Breast epithelium (tissue), 4 donors: ENCODE measurements at places on chromosomes 2 and 18.

- no peak for DNase-seq
- H3K27ac ChIP-seq: no peak overlapping the region
- H3K36me3 ChIP-seq: no peaks in the 10 kb centered on the region
- no peaks in the 10 kb centered on the region for H3K4me1 ChIP-seq
These were observed 18.5 kb downstream of the BIRC6 start for GRCh38 chr2:32375228-32375892.

DNA sequence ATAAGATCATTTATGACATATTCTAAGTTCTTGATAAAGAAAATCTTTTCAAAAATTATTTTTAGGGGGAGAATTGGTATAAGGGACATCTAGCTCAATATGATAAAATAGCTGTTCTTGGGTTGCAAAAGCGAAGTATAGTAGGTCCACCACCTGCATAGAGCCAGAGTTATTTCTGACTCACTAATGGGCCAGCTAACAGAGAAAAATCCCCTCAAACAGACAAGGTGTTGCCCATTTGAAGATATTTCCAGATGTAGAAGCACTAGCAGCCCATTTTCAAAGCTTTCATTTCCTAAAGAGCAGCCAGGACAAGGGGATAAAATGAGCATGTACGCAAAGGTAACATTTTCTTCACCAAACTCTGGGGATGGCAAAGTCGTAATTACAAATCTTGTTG lies 165.7 kb upstream of the FN1 start:
- H3K4me1 ChIP-seq: no peaks in the 10 kb centered on the region
- H3K36me3 ChIP-seq: no peaks in the 10 kb centered on the region
- H3K4me3 ChIP-seq: no peak overlapping the region
- H3K27me3 ChIP-seq: no peaks in the 10 kb centered on the region
- H3K27ac ChIP-seq: no peak overlapping the region

DNA sequence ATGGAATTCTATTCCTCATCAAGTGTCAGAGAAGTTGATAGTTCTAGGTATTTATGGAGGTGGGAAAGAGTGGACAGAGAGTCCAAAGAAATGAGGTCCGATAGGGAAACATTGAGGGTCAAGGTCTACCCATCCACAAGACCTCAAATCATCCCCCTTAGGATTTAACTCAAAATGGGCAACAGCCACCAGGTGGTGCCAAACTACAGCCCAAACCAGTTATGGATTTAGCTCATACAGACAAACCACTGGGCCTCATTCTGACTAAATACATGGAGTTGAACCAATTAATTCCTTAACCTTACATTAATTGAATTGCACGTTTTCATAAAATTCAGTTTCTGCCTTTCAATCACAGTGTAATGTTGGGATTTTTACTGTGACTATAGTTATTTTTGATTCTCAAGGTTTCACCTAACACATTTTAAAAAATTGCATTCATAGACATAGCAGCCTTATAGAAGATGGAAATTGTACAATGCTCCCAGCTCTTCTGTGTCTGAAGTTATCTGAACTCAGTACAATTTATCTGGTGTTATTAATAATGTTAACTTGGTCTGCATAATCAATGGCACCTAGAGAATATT lies 98.2 kb upstream of the HNMT start:
- DNase-seq: no peak
- H3K27ac ChIP-seq: no peak overlapping the region
- H3K4me1 ChIP-seq: no peaks in the 10 kb centered on the region
- no peak overlapping the region for H3K4me3 ChIP-seq

DNA sequence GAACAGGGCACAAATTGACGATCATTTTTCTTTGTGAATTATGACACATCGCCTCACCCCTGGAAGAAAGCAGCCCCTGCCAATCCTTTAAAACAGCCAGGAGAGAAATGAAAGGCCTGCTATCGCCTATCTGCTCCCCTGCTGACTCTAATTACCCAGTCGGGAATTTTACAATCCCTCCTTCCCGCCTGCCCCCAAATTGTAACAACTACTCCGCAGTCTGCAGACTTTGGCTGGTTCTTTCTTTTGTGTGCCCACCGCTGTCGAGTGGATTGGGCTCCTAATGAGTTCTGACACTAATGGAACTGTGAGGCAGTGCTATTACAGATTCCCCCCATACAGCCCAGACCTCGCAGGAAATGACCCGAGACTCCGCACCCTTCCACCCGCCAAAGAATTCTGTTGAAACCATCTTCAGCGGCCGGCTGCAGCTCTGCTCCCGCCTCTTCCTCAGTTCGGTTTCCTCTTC lies 281.2 kb upstream of the PARD3B start:
- no peak overlapping the region for H3K4me3 ChIP-seq
- H3K4me1 ChIP-seq: no peaks in the 10 kb centered on the region
- H3K27me3 ChIP-seq: no peaks in the 10 kb centered on the region
- no peak overlapping the region for H3K27ac ChIP-seq
- no peak for DNase-seq

DNA sequence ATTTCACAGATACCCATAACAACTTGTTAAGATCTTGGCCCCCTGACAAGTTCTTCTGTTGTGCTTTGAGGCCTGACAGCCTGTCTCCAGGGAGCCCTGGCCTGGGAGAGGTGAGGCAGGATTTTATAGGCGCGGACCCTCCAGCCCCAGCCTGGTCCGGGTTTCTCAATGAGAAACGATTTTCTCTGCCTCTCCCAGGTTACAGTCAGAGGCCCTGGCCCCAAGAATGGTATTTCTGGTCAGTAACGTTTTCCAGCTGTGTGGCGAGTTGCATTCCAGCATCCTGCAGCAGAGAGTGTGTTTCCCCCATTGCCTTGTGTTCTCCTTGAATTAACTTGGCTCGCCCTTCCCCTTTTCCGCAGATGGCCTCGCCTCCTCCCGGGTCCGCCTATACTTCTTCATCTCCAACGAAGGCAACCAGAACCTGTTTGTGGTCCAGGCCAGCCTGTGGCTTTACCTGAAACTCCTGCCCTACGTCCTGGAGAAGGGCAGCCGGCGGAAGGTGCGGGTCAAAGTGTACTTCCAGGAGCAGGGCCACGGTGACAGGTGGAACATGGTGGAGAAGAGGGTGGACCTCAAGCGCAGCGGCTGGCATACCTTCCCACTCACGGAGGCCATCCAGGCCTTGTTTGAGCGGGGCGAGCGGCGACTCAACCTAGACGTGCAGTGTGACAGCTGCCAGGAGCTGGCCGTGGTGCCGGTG lies 3.0 kb downstream of the INHBB start:
- no peaks in the 10 kb centered on the region for H3K4me1 ChIP-seq
- H3K27ac ChIP-seq: peak overlapping the region; percentile 49
- no peaks in the 10 kb centered on the region for H3K36me3 ChIP-seq
- H3K27me3 ChIP-seq: no peaks in the 10 kb centered on the region
- H3K4me3 ChIP-seq: no peak overlapping the region

DNA sequence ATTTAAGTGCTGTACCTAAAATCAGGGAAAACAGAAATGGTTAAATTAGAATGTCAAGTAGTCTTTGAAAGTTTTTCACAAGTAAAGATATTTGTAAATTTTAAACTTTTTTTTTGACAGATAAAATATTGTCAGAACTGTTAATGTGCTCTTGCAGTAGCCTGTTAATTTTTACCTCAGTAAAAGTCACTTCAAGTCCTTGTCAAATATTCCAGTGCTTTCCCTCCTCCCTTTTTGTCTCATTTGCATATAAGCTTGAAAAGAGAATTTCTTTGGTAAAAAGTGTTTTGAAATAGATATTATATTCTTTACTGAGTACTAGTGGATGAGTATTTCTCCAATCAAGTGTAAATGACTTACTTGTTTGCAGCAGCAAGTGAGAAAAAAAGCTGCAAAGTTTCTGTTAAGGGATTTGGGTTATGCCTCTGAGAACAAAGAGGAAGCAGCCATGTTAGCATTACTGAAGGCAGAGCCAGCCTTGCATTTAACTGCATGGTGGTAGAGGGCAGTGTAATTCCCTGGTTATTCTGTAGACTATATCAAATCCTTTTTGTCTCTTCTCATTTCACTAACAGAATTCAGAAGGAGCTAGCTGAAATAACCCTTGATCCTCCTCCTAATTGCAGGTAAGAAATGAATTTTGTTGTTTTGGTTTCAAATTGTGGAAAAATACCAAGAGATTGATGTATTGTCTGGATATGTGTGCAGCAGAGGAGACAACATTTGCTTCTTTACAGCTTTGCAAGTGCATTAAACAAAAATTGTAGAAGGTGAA lies 3.2 kb downstream of the UBE2E3 start:
- no peaks in the 10 kb centered on the region for H3K36me3 ChIP-seq
- H3K4me3 ChIP-seq: no peak overlapping the region
- no peaks in the 10 kb centered on the region for H3K27me3 ChIP-seq
- no peak overlapping the region for H3K27ac ChIP-seq
- no peaks in the 10 kb centered on the region for H3K4me1 ChIP-seq

GRCh38 chr2:239322416-239323086 lies 78.3 kb downstream of the HDAC4 start:
- no peaks in the 10 kb centered on the region for H3K36me3 ChIP-seq
- H3K4me1 ChIP-seq: no peaks in the 10 kb centered on the region
- peak overlapping the region; percentile 19 for H3K27ac ChIP-seq
- DNase-seq: no peak
- H3K27me3 ChIP-seq: no peaks in the 10 kb centered on the region
- no peak overlapping the region for H3K4me3 ChIP-seq

DNA sequence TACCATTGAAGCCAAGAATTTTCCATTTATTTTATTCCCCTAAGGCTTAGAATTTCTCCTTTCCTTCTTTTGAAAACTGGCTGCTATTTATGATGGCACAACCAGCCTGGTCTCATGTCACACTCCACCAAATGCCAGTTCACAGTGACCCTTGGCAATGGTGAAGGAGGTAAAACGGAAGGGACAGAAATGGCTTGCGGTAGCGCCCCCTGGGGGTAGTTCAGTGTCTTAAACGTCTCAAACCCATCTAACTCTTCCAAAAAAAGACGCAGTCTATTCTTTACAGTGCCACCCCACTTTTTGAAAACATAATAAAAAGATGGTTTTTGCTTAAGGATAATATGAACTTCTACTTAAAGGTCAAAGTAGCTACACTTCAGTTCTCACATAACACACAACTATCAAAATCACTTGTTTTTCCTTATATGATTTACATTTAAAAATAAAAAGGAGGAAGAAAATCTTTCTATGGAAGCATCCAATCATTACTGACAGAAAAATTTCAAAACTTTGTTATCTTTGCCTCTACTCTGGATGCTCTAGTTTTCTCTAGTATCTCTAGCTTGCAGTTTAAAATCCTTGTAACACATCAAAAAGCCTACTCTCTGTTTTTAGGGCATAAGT lies 28.0 kb downstream of the PNO1 start:
- H3K4me1 ChIP-seq: no peaks in the 10 kb centered on the region
- H3K4me3 ChIP-seq: no peak overlapping the region
- H3K27me3 ChIP-seq: no peaks in the 10 kb centered on the region
- DNase-seq: no peak
- H3K36me3 ChIP-seq: no peaks in the 10 kb centered on the region

DNA sequence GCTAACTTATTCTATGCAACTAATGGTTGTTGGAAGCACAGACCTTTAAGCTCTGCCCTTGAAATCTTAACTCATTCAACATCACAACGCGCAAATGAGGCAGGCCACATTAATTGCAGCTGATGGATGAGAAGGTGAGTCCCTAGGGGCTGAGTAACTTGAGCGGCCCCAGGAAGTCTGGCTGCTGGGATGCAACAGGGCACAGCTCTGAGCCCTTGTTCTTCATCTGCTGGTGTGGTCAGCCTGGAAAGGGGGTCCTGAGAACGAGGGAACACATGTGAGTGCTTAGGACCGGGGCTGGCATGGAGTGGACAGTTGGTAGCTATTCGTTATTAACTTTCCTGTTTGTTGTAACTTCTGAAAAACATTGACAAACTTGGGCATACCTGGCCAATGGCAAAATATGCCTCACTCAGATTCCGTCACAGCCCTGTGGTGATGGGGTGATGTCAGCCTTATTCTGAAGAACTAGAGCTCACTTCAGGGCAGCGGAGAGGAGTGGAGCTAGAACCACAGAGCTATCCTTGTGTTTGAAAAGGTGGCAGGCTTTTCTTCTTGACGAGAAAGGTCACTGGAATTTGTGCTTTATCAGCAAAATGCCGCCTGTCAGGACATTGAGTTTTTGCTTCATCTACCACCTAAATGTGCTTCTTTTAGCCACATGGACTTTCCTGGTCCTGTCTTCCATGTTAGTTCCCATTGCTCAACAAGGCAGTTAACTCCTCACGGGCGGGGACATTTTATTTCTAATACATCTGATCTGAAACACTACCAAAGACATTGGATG lies 145.9 kb upstream of the FHL2 start:
- DNase-seq: no peak
- H3K27ac ChIP-seq: no peak overlapping the region
- no peak overlapping the region for H3K4me3 ChIP-seq
- no peaks in the 10 kb centered on the region for H3K27me3 ChIP-seq
- no peaks in the 10 kb centered on the region for H3K4me1 ChIP-seq
- no peaks in the 10 kb centered on the region for H3K36me3 ChIP-seq
